Activated T-helper 9 cell treated with anti-CD3 and anti-CD28 coated beads, Interleukin-2, amount 50 U/mL, for 16 hours (primary cell): ENCODE measurements at places on chromosomes 5 and 9.

GRCh38 chr5:96657068-96657467 lies 5.1 kb upstream of the CAST start:
- DNase-seq, result peak; percentile 16

DNA sequence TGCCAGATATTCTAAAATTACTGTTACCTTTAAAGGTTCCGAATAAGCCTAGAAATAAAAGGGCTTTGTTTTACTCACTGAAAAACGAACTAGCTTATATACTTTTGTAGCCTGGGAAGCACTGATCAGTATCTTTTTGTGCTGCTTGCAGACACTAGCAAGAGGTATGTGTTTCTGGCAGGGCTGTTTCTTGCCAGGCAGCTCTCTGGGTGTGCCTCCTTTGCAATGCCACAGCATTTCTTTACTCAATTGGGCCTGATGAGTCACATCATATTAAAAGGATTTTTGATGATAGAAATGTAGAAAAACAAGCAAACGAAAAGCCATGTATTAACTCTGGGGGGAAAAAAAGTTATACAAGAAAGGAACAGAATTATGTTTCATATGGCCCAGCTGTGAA lies 35.6 kb downstream of the CD180 start:
- no peak for DNase-seq

DNA sequence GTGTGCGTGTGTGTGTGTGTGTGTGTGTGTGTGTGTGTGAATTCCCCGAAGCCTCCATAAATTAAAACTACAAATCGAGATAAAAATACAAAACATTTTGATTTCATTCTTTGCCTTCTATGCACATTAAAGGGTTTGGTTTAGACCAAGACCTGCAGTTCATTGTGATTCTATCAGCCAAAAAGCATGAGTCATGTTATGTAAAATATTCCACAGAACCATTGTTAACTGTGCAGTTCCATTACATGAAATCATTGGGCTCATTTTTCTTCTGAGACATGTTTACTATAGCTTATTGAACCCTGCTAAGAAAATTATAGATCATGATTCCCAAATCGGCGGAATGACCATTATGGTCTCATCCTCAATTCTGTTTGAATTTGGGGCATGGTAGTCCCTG lies 11.7 kb downstream of the CAVIN4 start:
- no peak for DNase-seq

DNA sequence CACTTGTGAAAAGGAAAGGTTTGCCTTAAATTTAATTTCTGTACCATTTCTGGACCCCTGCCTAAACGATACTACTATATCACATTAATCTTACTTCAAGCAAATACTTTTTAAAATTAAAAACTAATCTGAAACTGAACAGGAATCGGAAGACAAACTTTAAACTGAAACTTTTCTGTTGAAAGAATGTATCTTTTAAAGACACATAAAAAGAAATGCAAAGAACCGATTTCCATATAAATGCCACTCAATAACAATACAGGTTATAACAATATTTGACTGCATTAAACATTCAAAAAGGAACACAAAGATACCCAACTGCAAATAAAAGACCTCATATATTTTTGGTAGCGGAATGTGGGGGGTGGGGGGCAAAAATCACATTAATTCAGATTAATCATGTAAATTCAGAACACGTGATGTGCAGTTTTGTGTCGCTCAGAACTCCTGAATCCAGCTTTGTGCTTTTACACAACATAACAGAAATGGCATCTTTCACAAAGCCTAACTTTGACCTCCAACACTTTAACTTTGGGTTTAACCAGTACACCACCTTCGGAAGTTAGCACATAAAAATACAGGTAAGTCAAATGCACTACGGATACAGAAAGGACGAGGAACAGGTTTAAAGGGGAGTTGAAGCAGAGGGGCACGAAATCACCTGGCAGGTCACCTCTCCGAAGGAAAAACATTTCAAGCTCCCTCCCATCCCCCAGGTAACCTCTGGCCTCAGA lies 925 bp downstream of the LIFR start:
- DNase-seq, result no peak

DNA sequence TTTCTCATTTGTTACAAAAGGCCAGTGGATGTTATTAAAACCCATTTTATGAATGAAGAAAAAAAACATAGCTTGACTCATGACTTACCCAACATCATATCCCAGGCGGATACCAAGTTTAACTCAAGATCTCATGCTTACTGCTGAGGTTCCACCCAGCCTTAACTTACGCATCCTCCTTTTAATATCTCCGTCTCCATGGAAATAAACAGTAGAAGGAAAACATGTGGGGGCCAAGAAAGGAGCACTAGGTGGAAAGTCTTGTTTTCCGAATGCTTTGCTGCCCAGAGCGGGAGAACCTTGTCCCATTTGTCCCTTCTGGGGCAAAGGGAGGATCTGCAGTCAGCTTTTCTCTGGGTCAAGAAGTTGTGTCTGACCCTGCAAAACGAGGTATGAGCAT lies 44.1 kb downstream of the ANGPTL2 start:
- DNase-seq, result no peak

DNA sequence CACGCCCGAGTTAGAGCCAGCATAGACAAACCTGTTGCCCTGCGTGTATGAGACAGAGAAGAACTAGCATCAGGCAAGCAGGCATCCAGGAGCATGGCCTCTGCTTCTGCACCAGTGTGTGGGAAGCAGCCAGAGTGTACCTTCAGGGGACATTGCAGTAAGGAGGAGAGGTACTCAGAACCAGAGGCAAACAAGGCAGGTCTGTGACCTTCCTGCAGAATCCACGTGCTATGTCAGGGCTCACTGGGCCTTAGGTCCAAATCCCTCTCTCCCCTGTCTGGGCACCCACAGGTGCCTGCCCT lies 63.0 kb downstream of the SECISBP2 start:
- DNase-seq, result no peak
